ENCODE measurements at places on chromosomes 7 and 10.

DNA sequence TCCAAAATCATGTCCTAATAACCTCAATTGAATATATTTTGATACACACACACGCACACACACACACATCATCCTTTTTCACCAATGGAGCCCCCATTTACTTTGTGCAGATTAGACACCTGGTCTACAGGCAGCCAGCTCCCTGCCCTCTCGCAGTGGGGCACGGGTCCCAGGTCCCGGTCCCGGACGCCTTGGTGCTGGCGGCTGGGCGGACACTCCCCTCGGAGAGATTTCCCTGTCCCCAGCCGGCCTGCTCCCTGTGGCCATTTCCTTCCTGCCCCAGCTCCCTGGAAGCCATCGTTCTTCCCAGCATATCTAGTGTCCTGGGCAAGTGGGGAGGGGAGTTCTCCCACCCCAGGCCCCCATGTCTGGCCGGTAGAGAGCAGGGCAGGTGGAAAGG is 14.6 kb downstream of the DPY19L1 start:
- DNase-seq = no peak

- no peak for DNase-seq
These were observed 14.0 kb upstream of the SRI start for GRCh38 chr7:88233828-88234227.

- DNase-seq = no peak
These were observed 33.9 kb upstream of the COBL start for GRCh38 chr7:51350546-51350896.

- DNase-seq = no peak
These were observed 61.8 kb downstream of the EEPD1 start for GRCh38 chr7:36214608-36215456.

- no peak for DNase-seq
These were observed 148.2 kb downstream of the KCND2 start for GRCh38 chr7:120421151-120421651.

DNA sequence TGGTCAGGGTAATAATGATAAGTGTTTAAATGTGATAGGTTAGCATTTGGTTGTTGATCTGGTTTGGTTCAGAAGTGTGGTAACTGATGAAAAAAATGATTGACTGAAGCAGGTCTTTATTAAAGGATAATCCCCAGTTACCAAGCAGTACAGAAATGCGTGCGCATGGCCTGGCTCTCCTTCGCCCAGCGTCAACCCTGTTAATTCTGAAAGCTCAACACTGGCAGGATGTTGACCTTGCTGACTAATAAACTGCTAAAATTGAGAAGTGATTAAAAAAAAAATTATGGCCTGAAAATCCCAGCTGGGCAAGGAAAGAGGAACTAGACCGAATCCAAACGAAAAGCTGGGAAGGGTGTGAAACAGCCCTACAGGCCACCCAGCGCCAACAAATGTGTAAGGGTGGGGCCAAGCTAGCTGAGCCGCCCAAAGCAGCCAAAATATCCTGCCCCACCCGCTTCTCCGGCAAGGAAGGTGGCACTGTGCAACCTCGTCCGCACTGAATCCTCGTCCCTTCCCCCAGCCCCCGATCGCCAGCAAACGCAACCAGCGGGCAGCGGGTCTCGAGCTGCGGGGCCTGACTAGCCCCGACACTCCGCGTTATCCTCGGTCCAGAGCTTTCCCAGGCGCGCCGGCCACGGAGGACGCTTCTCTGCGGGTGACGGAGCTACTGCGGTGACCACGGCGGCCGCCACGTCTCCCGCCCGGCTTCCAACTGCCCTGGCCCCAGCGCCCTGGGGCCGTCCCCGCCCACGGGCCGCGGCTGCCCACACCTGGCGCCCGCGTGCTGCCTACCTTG is 561 bp downstream of the SHTN1 start:
- DNase-seq = peak; percentile 71

- DNase-seq = no peak
These were observed 157.6 kb downstream of the CUX1 start for GRCh38 chr7:101975046-101975445.

DNA sequence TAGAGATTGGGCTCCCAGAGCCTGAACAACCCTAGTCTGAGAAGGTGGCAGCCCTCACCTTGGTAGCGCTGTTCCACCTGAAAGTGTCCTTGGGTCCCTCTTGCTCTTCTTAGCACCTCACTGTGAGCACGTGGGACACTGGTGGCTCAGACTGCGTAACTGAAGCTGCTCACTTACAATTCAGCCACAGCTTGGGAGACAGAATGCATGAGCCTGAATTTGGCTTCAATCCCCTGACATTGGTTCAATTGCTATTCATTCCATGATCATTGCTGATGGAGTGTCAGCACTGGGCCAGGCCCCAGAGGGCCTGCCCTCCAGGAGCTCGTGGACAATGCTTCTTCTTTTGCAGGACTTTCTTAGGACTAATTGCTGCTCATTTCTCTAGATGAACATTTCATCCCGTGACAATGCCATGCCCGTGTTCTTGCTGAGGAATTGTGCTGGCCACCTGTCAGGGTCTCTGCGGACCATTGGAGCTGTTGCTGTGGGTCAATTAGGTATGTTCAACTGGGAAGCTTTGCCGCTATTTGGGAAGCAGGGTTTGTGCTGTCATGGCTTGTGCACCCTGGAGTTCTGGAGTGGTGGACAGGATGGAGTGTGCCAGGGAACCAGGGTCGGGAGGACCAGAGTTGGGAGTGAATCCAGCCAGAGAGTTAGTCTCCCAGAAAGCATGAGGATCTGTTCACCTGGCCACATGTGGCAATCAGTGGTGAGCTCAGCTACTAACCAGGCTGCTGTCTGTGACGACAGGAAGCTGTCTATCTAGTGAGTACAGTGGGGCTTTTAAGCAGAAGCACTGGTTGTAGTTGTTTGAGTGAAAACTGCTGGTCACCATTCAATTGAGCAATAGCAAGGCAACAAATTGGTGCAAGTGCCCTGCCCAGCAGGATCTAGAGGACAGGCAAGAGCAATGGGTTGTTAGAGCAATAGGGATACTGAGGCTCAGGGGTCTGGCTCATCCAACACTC is 105.1 kb downstream of the WDFY4 start:
- DNase-seq = no peak

GRCh38 chr7:148336411-148336810 is 254.2 kb upstream of the C7orf33 start:
- DNase-seq = no peak

GRCh38 chr7:97871659-97872024 is 566 bp downstream of the ASNS start:
- DNase-seq = no peak

DNA sequence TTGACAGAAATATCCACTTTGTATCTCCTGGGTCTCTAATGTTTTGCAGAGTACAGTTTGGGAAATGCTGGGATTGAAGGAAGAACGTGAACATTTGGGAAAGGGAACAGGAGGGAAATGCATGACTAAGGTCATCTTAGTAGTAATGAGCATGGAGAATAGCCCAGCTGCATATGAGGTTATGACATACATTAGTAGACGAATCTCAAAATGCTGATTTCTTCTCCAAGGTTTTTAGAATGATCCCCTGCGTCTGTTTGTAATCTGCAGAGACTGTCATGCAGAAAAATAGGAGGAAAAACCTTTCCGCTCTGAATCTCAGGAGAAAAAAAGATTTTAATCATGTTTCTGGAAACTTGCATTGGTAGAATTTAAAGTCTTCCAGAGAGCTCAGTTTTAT is 133.6 kb downstream of the PPP1R9A start:
- no peak for DNase-seq

DNA sequence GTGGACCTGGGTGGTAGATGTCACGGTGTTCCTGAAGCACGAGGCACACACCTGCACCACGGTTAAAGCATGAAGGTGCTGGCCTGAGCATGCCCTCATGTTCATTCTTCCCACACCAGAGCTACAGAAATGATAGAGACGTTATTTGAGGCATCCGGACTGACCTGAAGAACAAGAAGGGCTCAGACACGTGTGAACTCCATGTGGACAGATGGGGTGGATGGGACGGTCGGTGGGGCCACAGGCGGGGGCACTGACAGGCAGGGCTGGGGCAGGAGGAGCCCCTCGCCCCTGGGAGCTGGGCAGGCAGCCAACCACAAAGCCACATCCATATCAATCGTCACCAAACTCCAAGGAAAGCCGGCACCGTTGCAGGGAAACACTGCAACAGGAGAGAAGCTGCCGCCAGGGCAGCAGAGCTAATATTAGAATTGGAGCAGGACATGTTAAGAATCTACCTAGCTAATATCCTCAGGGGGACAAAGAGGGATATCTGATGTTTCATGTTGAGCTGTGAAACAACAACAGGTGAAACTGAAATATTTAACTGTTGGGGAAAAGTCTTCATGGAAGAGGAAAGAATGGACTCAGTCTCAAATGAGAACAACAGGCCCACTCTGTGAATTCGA is 37.8 kb upstream of the DIP2C start:
- DNase-seq = no peak

Data from Right ventricle myocardium superior (tissue), 1 donor.